ENCODE measurements at places on chromosomes 2 and 18.

GRCh38 chr2:8006181-8006580 is 675.7 kb upstream of the ID2 start:
- no peak for DNase-seq

DNA sequence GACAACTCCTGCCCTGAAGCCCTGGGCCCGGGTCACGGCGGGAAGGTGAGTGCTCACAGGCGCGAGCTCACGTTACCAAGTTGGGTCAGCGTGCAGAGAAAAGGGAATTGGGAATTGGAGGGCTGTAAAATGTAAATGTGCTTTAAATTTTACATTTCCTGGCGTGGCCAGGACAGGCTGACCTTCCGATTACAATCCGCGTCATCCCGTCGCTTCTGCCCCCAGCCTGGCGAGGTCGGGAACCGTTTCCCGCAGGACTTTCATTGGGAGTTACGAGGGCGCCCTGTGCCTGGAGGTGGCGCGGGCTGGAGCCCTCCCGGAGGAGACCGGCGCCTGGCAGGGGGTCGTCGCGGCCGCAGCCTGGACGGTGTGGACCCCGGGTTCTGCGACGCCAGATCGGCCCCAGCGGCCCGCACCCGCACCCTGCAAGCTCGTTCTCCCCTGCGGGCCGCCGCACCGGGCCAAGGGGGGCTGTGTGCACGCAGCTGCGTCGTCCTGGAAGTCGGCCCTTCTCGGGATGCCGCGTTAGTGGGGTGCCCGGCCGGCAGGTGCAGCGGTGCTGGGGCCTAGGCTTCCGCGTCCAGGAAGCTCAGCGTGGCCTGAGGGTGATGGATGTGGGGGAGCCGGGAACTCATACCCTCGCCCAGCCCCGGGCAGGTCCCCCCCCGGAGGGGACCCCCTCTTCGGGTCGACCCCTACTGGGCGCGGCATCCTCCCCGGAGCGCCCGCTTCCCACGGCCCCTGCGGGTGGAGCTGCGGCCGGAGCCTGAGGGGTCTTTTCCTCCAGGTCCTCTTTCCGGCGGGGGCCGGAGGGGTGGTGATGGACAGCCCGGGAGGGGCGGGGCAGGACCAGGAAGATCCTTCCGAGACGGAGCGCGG is 63.9 kb downstream of the LRRFIP1 start:
- no peak for DNase-seq

DNA sequence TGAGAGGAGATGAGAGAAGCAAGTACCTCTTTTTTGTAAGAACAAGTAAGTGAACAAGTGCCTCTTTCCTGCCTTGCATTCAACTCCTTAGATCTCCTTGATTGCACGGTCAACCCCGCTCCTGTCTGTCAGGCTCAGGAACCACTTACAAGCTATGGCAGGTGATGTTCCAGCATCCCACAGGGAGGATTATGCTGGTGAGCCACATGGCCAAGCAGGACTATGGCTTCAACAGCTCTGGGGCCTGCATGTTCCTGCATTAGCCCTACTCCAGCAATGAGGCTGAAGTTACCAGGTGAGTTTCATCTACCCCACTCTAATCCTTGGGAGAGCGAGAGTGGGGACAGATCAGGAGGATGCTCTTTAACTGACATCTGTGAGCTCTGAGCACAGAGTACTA is 29.5 kb downstream of the TTC32 start:
- DNase-seq, result no peak

- no peak for DNase-seq
Measured at GRCh38 chr2:69682525-69682924, 39.0 kb upstream of the AAK1 start.

DNA sequence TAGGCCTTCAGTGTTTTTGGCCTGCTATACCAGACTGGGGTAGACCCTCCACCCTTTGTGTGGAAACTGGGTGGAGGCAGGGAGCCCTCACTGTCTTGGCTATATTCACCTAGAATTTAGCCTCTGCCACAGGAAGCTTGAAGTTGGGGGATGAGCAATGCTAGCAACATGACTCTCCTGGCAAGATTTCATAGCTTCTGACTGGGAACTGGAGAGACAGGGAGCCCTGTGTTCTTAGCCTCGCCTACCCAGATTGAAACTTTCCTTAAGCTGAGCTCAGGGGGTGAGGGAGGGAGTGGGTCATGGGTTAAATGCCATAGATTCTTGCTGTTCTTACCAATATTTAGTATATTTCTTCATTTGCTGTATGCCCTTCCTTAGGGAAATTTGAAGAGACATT is 46.8 kb upstream of the FAM98A start:
- DNase-seq, result no peak

- no peak for DNase-seq
Measured at GRCh38 chr2:190791976-190792575, 88.5 kb upstream of the GLS start.

DNA sequence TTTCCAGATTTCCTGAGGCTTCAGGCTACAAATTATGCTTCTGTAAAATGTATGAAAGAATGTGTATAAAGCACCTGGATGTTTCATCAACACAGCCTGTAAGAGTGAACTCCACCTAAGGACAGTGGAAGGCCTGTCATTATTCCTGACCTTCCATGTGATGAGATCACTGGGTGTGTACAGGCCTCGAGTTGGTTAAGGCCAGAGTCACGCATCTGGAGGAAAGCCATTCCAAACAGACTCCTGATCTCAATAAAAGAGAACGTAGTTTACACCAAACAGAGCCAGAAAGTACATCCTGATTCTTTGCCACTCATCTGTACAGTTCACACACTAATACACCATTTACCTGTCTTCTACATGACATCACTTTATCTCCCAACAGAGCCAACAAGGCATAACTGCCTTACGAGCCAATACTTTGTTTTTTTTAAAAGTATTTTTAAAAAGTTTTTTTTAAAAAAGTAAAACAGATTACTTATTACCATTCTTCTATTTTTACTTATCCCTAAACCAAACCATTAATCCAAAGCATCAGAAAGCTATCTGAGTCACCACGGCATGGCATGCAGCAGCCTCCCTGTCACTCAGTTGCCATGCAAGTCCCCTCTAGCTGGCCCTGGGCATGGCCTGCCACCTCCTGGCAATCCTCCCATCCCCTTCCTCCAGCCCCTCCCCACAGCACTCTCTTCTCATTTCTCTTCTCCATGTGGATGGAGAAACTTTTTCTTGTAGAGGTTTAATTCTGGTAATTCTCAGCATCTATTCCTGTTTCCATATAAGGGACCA is 78.8 kb upstream of the TFCP2L1 start:
- no peak for DNase-seq

- no peak for DNase-seq
Measured at GRCh38 chr2:54528311-54528955, 72.3 kb downstream of the SPTBN1 start.

- DNase-seq, result peak; percentile 81
Measured at GRCh38 chr2:217434180-217434975, 568.4 kb downstream of the TNS1 start.

GRCh38 chr2:3488855-3489763 is 30.2 kb downstream of the ADI1 start:
- DNase-seq, result no peak

DNA sequence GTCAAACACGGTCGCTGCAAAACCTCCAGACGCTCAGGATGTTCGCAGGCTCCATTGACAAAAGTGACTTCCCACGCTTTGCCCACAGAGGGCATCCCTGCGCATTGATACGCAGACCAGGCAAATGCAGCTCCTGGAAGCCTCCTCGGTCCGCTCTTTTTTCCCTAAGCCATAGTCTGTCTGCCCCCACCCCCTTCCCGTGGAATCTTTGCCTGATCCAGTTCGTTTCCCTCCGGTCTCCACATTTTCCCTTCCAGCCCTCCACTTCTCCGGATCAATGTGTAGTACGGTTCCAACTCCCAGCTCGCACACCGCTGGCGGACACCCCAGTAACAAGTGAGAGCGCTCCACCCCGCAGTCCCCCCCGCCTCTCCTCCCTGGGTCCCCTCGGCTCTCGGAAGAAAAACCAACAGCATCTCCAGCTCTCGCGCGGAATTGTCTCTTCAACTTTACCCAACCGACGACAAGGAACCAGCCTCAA is at the start of gene DCC:
Gene DCC (plus strand): TSS at position 307 of the 481 bp plus-strand sequence. CDS start 591 bp downstream, outside the sequence.
- DNase-seq, result peak; percentile 73

DNA sequence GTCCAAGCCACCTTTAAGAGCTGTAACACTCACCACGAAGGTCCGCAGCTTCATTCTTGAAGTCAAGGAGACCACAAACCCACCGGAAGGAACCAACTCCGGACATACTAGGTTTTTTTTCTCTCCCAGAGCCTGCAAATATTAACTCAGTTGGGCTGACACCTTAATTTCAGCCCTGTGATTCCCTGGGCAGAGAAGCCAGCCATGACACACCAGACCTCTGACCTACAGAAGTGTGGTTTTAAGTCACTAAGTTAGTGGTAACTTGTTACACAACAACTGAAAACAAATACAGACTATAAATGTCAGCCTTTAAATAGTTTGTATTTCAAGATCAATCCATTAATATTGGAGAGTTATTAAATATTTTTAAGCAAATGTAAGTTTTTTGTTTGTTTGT is 855.1 kb downstream of the TMEM182 start:
- DNase-seq, result no peak

DNA sequence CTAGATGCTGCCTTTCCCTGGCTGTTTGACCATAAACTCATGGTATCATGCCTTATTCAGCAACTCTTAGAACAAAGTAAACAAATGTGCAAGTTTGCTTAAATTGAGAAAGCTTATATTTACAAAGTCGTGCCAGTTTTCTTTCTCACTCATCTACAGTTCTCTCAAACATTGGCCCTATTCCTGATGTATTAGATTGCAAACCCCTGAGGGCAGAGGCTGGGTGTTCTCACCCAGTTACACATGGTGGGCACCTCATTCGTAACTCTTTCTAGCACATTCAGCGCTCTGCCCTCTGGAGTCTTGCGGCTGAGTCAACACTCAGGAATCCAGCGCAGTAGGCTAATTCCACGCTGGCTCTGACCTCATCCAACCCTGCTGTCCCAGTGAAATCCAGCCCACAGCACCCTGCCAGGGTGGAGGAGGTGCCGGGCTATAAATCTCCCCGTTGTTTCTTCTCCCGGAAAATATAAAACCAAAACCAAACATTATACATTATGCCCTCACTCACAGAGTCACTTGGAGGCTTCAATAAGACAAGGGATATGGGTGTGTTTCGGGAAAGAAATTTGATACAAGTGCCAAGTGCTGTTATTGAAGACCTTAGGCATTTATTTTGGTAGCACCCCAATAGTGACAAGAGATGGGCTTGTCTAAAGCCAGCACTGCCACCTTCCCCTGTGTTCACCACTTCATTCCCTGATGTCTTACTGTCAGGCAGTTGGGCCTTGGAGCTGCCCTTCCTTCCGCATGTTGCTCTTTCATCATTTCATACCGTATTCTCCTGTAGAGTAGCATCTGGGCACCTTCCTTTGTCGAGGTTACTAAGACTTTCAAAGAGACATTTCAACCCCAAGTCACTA is 287.4 kb downstream of the PRKCE start:
- DNase-seq, result no peak

GRCh38 chr2:144011098-144011497 is 508.8 kb downstream of the ZEB2 start:
- no peak for DNase-seq

DNA sequence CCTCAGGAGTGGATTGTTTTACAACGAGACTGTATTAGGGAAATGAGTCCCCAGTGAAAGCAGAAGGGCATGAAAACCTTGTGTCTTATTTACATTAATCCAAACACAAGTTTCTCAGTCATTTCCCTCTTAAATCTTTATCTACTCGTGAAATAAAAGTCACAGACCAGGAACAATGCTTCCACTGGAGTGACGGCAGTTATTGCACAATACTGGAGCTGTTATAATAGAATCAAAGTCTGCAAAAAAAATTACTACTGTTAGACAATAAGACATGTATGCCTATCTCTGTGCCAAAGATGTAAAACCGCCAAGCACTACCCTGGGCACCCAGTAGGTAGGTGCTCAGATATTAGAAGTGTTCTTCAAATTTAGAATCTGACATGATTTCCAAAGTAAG is 375.5 kb downstream of the ZNF521 start:
- no peak for DNase-seq

GRCh38 chr2:61771904-61772845 is 81.7 kb downstream of the FAM161A start:
- DNase-seq, result no peak

GRCh38 chr2:69356471-69356870 is 30.6 kb downstream of the GFPT1 start:
- DNase-seq, result no peak

- no peak for DNase-seq
Measured at GRCh38 chr18:62209046-62209445, 22.0 kb downstream of the RELCH start.

- peak; percentile 42 for DNase-seq
Measured at GRCh38 chr2:15912203-15912602, 28.1 kb upstream of the MYCN start.

DNA sequence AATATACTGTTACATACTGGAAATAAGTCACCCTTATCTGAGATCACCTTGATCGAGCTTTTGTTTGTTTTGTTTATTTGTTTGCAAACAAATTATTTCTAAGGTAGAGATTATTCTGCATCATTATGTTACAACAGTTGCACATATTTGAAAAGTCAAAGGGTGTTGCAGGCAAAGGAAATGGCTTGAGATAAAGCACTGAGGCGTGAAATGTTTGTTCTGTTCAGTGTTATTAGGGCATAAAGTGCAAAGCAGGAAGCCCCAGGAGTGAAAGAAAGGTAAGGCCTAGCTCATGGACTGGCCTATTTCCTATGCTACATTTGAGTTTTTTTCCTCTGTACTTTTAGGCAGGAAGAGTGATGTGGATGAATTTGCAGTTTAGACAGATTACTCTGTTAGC is 1815.6 kb upstream of the LRRTM1 start:
- DNase-seq, result no peak

GRCh38 chr18:44954257-44954656 is 273.6 kb downstream of the SETBP1 start:
- DNase-seq, result no peak

- no peak for DNase-seq
Measured at GRCh38 chr2:127187081-127187775, 32.9 kb downstream of the CYP27C1 start.

- no peak for DNase-seq
Measured at GRCh38 chr18:48996901-48997463, 46.2 kb upstream of the SMAD7 start.

DNA sequence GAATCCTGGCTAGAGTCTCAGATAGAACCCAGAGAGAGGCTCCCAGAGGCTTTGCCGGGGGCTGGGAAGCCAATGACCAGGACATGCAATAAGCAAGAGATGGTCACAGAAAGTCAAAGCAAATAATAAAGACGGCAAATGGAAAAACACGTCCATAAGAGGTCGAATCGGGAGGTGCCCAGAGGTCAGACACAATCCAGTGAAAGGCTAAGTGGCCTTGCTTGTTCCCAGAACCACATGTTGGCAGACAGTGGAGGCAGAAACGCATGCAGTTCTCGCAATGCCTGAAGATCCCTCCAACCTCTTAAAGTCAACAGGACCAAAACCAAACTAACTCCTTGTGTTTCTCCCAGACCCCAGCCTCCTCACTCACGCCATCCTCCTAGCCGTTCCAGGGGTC is 3.0 kb downstream of the CYB5A start:
- DNase-seq, result no peak

DNA sequence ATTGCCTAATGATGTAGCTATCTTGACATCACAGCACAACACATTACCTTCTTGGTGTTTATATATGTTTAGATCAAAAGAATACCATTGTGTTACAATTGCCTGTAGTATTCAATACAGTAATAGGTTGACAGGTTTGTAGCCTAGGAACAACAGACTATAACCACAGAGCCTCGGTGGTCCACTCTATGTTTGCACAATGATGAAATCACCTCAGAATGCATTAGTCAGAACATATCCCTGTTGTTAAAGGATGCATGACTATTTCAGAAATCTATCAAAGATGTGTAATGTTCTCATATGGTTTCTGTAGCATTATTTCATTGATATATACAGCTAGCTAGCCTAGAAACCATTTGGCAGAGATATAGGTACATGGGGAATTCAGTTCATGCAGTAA is 8.9 kb downstream of the METTL5 start:
- no peak for DNase-seq

Measured in posterior cingulate gyrus (tissue), 11 donors.